ENCODE measurements at places on chromosomes 16 and 17.
A peak's percentile ranks its signal among the peaks of the same experiment; 100 is the strongest.

- DNase-seq: no peak
Observed at GRCh38 chr17:78727057-78727456, 55.0 kb downstream of the CYTH1 start.

DNA sequence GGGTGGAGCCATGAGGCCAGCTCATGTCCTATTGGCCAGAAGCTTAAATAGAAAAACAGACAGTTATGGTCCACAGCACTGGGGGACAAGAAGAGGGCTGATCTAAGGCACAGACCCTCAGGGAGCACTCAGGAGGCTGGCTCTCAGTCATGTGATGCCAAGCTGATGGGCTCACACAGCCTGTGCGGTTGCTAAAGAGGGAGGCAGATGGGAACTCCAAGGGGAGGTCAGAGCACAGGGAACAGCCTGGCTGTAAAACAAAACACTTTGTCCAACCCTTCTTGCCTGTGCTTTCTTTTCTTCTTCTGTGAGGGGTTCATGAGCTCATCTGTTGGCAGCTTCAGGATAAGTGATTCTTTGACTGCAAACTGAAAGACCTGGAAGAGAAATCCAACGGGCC, 27.2 kb downstream of the CNTNAP1 start:
- DNase-seq: no peak

GRCh38 chr16:886802-887731, 83.7 kb downstream of the LMF1 start:
- DNase-seq: no peak

DNA sequence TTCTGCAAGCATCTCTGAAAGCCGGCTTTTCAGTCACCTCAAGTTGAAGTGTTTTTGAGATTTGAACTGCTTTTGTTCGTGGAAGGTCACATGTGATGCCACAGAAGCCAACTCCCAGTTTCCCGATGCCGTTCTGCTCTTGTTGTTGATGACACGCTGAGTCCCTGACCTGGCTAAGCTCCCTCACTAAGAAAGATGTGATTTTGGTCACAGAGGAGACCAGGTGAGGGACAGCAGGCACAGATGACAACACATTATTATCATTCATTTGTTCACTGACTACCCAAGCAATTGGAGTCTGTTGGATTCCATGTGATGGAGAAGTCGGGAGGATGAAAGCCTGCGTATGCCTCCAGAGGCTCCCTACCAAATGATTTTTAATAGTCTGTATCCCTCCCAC, 822.4 kb upstream of the RBFOX1 start:
- no peak for DNase-seq

GRCh38 chr16:88298181-88298832, 84.5 kb upstream of the ZNF469 start:
- no peak for DNase-seq

GRCh38 chr16:2511128-2511800, 2.5 kb upstream of the ATP6V0C start:
- no peak for DNase-seq

- no peak for DNase-seq
Observed at GRCh38 chr17:6786618-6787017, 10.6 kb downstream of the FBXO39 start.

DNA sequence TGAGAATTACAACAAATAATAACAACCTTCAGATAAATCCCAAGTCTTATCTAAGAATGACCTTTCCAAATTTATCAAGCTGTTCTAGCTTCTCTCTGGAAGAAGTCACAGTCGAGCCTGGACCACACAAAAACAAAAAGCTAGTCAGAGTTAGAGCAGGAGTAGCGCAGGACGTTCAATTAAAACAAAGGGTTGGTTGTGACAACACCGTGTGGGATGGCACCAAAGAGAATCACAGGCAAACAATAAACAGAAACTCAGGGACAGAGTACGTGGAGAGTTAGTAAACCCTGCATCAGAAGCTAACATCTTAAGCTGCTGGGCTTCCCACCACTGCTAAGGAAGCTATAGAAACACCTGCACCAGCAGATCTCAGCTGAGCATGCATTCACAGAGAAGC, 23.8 kb downstream of the ARHGAP17 start:
- no peak for DNase-seq

GRCh38 chr16:85553436-85554113, 59.5 kb upstream of the GSE1 start:
- no peak for DNase-seq

DNA sequence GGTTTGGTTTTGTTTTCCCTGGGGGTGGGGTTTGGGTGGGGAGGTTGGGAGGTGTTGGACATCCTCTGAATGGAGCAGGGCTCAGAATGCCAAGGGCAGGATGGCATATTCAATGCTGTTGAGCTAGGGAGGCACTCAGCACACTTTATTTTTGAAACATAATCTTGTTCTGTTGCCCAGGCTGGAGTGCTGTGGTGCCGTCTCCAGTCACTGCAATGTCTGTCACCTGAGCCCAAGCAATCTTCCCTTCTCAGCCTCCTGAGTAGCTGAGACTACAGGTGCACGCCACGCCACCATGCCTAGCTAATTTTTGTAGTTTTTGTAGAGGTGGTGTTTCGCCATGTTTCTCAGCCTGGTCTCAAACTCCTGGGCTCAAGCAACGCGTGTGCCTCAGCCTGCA, 186.1 kb downstream of the RPTOR start:
- no peak for DNase-seq

- DNase-seq: no peak
Observed at GRCh38 chr17:48169926-48170325, 62.4 kb downstream of the SNX11 start.

GRCh38 chr17:81706757-81707624, 3.8 kb downstream of the MRPL12 start:
- no peak for DNase-seq

DNA sequence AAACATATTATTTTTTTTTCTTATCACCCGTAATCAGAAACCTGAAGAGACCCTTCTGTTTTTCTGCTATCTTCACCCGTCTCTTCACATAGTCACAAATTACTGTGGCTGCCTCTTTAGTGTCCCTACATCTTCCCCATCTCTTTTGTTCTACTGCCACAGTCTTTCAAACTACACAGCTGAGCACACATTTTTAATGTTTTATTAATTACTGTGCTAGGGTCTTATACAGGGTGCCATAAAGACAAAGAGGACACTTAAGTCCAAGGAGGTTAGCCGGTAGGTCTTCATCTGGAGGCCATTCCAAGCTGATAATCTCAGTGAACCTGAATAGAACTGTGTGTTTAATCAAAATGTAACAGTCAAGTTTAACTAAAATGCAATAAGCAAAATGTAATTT, 20.7 kb downstream of the CNTNAP4 start:
- DNase-seq: no peak

- DNase-seq: no peak
Observed at GRCh38 chr16:11107780-11108465, 148.1 kb downstream of the SOCS1 start.

DNA sequence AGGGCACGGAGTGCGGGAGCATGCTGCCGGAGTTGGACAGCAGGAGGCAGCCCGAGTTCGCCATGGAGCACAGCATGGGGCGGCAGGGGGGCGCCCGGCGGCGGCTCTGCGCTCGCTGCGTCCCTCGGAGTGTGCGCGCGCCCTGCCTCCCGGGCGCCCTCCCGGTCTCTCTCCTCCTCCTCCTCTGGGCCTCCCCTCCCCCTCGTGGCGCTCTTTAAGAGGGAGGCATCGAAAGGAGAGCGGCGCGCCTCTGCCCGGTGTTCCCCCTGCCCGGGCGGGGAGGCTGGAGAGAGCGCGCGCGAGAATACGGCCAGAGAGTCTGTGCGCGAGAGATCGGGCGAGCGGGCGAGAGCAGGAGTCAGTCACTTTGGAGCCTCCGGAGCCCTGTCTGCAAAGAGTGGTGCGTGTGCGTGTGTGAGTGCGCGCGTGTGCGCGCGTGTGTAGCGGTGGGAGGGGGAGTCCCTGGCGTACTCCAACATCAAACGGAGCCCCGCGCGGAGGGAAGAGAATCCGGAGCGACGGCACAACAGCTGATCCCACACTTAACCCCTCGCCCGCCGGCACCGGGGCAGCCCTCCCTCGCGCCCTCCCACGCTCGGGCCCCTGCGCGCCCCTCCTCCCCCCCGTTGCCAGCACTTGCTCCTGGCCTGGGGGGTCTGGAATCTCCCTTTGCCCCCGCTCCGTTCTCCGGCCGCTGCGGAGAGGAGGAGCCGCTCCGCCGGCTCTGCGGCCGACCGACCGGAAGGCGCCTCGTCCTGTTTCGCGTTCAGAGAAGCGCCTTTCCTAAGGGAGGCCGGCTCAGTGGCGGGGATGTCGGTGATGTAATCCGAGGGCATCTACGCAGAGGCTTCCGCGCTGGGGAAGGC, 108.9 kb downstream of the ENGASE start:
- peak; percentile 28 for DNase-seq

DNA sequence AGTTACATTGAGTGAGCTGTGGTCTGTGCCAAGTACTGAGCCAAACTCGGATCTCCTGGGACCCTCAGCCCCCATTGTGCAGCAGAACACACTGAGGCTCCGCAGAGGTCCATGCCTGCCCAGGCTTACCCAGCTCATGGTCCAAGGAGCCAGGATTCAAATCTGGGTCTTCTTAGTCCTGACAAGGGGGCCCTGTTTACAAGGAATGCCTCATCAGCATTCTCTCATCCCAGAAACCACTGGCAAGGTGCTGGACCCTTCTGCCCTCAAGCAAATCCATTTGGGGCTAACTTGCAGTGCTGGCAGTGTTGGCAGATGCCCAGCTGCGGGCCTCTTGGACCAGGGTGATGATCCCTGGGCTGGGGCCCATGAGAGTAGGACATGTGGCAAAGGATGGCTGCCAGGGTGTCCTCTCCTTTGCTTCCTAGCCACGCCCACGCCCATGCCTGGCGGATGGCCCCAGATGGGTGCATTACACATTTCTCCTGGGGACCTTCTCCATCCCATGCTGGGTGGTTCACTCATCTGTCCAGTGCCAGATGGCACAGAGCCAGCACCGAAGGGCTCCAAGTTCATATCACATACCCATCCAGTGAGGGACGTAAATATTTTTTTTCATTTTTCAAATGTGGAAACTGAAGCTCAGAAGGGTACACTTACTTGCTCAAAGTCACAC, 117.7 kb downstream of the CMIP start:
- DNase-seq: no peak
